T-helper 9 cell (primary cell): ENCODE measurements at places on chromosomes 16 and 17.

DNA sequence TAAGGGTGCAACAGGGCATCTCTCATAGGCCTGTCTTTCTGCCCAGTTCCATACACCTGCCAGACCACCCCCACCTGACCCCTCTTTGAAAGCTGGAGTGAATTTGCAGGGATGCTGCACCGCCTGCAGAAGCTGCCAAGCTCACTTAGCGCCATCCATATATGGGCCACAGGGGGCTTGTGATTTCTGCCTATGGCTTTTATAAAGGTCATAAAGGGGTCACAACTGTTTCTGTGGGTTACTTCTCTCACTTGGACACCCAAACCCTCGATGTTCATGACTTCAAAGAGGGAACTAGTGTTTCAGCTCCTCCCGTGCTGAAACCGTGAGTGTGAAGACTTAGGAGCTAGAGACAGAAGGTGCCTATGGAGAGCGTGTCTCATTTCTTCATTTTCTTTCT is 23.9 kb upstream of the MEAK7 start:
- no peak for DNase-seq

DNA sequence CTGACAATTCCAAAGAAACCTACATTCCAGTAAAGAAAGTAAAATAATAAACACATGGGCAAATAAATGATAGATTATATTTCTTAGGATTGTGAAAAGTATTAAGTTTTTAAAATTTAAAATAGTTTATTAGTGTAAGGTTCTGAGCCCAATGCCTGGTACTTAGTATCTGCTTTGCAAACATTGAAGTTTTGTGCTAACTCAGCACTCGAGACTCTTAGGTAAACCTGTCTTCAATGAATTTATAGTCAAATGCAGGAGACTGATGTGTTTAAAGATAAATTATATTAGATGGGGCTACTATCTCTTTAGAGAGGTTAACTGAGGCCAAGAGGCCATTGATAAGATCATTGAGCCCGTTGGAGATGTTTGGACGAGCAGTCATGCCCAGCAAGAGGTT is 138.3 kb upstream of the SALL1 start:
- DNase-seq = no peak

GRCh38 chr16:57305159-57305811 is 20.8 kb upstream of the PLLP start:
- DNase-seq = no peak

DNA sequence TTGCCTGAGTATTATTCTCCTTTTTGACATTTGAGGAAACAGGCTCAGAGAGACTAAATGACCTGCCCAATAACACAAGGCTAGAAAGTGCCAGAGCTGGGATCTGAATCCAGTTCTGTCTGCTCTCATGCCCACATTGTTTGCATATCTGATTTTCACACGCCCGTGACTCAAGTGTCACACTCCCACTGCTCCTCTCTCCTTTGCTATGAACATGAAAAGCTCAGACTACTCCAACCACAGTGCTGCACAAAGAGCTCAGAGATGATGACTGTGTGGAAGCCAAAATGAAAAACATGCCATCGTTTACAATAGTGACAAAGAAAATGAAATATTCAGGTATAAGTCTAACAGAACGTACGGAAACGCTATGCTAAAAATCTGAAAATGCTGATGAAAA is 107.9 kb downstream of the SMG6 start:
- DNase-seq = no peak

GRCh38 chr17:27217631-27218030 is 76.3 kb upstream of the WSB1 start:
- DNase-seq = no peak

DNA sequence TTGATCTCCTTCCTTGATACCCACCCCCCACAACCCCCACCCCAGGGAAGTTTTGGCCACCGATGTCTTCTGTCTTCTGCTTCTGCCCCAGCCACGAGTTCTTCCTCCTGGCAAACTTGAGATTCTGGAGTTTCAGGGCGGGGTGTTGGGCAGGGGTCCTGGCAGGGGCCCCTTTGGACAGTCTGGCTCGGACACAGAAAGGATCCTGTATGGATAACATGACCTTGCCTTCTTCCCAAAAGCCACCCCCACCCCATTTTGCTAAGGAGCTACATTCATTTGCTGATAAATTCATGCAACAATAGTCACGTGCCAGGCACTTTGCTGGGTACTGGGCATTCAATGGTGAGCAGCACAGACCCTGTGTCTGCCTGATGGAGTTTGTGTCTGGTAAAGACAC is 5.9 kb upstream of the COL1A1 start:
- no peak for DNase-seq

DNA sequence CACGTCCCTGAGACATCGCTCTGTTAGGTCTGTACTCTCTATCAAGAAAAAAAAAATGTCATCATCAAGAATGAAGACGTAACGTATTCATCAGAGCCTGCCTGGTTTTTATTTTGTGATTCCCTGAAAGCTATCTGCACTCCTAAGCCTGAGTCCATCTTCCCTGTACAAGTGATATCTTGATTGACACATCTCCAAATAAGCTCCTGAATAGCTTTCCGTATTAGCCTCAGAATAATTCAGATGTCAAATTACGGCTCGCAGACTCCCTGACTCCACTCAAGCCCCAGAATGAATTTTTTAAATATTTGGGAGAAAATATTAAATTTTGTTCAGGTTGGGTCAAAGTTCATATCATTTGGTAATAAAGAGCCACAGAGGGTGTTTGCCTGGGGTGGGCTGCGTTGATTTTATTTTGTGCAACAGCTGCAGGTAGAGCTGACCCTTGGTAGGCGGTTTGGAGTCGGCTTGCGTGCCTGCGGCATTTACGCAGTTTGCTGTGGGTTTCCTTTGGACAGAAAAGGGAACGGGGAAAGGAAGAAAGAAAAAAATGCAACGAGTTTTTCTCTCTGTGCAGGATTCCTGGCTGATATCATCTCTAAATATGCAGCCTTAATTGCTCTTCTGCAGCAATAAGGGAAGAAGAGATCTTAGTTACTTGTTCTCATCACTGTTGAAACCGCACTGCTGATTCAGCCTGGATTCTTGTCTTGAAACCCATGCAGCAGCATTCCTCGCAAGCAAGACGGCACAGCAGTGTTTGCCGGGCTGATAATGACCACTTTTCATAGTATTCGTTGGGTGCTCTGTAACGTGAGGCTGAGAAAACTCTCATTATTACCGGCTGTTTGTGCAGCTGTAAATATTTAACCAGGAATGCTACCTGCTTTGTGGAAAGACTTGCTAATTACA is 114.7 kb downstream of the IRX3 start:
- DNase-seq = no peak

DNA sequence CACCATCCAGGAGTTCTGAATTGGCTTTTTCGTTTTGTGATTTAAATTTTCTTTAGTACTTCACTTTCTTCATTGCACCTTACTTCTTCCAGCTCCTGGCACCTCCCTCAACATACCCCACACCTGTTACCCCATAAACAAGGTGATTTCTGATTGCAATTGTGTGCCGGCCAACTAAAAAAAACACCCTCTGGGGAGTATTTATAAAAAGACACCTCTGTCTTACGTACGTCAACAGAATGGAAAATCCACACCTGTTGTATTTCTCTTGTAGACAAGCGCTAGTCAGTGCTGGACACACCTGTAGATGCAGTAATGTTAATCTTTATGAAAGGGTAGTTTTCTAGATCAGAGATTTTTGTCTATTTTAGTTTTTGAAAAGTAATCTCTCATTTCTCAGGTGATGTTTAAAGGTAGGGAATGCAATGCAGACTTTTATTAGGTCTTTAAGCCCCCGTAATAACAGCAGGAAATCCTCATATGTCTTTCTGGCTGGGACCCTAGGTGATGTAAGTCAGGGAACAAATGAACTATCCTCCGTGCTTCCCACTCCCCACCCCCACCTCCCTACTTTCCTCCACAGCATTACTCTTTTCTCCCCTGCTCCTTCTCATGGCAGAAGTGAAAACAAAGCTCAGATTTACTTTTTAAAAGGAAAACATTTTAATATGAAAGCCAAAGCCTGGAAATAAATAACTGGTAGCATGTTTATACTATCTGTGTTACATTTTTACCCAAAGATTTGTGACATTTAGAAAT is 4.2 kb downstream of the MSI2 start:
- DNase-seq = no peak

DNA sequence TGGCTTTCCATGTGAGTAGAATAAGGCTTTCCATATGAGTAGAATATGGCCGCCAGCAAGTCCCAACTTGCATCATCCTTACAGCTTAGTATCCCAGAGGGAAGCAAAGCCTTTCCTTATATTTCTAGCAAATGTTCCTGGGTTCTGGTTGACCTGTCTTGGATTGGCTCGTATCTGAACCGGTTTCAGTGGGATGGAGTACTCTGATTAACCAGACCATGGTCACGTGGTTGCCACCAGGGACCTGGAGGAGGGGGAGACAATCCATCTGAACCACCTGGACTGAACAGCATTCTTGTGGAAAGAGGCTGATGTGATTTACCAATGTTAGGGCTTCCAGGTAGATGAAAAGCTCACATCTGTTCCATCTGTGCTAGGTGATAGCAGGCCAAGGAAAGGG is 89.0 kb downstream of the SHISA6 start:
- DNase-seq = no peak

DNA sequence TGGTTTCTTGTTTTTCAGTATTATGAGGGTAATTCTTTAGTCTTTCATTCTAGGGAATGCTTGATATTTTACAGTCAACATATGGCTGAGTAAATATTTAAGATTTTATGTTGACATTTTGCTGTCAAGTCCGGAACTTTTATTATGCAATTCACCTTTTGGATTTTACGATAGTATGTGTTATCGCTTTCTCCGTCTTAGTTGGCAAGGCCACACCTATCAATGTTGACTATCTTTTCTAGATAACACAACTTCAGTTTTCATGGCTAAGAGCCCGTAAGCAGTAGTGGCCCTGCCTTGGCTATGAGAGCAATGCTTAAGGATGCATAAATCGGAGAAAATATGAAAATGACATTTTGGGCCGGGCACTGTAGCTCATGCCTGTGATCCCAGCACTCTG is 39.5 kb upstream of the CDH13 start:
- no peak for DNase-seq

GRCh38 chr16:56399486-56399885 is 25.9 kb downstream of the AMFR start:
- DNase-seq = no peak

GRCh38 chr17:2466931-2467330 is 44.8 kb downstream of the METTL16 start:
- no peak for DNase-seq

GRCh38 chr17:61309362-61310256 is 90.0 kb upstream of the TBX2 start:
- no peak for DNase-seq

- no peak for DNase-seq
Measured at GRCh38 chr16:49452578-49452977, 79.0 kb downstream of the C16orf78 start.
